ENCODE measurements at places on chromosomes 4 and X. TPM values are rescaled to one million over a fixed set of nuclear protein-coding genes. Genes with fewer than 3 reads are reported as not detected.

NPY5R gene
- not detected for total RNA-seq

DSPP gene
- not detected for total RNA-seq

ELF4 gene
- 14.7 TPM for total RNA-seq

BANK1 gene
- 1.5 TPM for total RNA-seq

RAI2 gene
- total RNA-seq: 47.4 TPM

GRCh38 chr4:53520116-53520515 lies 71.2 kb downstream of the LNX1 start:
- no peak for DNase-seq
- no peaks in the 10 kb centered on the region for H3K36me3 ChIP-seq
- H3K27ac ChIP-seq: no peak overlapping the region
- no peaks in the 10 kb centered on the region for H3K27me3 ChIP-seq
- H3K4me3 ChIP-seq: no peak overlapping the region

GRCh38 chr4:38145033-38145678 lies 185.0 kb downstream of the PTTG2 start:
- no peaks in the 10 kb centered on the region for H3K36me3 ChIP-seq
- no peak overlapping the region for H3K4me3 ChIP-seq
- H3K27me3 ChIP-seq: no peaks in the 10 kb centered on the region
- peaks cover 19% of the 10 kb centered on the region for H3K4me1 ChIP-seq

DNA sequence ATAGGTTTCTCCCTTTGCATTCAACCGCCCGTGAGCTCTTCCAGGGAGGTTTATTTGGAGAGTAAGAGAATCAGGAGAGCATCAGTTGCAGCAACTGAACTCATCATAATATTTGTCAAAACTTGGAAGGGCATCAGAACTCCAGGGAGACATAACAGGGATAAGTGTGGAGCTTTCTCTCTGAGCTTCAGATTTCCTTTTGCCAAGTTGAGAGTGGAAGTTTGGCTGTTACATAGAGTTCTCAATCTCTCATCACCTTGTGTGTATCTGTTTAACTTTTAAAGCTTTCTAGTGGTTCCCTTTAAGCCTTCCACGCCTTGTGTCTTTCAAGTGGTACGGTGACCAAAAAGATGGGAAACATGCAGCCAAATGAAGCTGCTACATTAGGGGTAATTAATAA lies 18.8 kb downstream of the BMP3 start:
- H3K27me3 ChIP-seq: no peaks in the 10 kb centered on the region
- DNase-seq: no peak
- no peaks in the 10 kb centered on the region for H3K4me1 ChIP-seq
- H3K36me3 ChIP-seq: no peaks in the 10 kb centered on the region
- H3K4me3 ChIP-seq: no peak overlapping the region

- peak overlapping the region; percentile 90 for H3K4me3 ChIP-seq
- H3K27ac ChIP-seq: peak overlapping the region; percentile 34
- peaks cover 25% of the 10 kb centered on the region for H3K4me1 ChIP-seq
Observed at GRCh38 chrX:1451661-1452515, 821 bp downstream of the ASMTL start.

DNA sequence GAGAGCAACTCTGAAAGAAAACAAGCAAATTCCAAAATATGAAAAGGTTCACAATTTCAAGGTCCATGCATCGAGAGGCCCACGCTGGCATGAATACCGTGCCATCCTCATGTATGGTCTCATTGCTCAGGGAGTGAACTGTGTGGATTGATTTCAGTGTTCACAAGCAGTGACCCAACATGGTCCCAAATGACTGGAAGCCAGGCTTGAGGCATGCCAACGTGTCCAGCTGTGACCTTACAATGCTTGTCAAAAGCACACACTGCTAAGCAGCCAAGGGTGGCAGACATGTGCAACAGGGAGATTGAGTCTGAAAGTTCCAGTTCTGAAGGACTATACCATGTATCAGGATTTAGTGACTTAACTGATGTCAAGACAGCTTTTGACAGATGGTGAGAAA lies 58.7 kb upstream of the CLDN24 start:
- no peak for DNase-seq
- no peak overlapping the region for H3K4me3 ChIP-seq
- no peaks in the 10 kb centered on the region for H3K4me1 ChIP-seq
- H3K27ac ChIP-seq: no peak overlapping the region

- no peaks in the 10 kb centered on the region for H3K27me3 ChIP-seq
- DNase-seq: no peak
- H3K36me3 ChIP-seq: no peaks in the 10 kb centered on the region
Observed at GRCh38 chr4:19842471-19842870, 409.2 kb upstream of the SLIT2 start.

- H3K4me3 ChIP-seq: no peak overlapping the region
- DNase-seq: no peak
- H3K27me3 ChIP-seq: no peaks in the 10 kb centered on the region
- H3K27ac ChIP-seq: no peak overlapping the region
- peaks cover 4% of the 10 kb centered on the region for H3K4me1 ChIP-seq
Observed at GRCh38 chr4:3771164-3771809, 5.1 kb downstream of the ADRA2C start.

DNA sequence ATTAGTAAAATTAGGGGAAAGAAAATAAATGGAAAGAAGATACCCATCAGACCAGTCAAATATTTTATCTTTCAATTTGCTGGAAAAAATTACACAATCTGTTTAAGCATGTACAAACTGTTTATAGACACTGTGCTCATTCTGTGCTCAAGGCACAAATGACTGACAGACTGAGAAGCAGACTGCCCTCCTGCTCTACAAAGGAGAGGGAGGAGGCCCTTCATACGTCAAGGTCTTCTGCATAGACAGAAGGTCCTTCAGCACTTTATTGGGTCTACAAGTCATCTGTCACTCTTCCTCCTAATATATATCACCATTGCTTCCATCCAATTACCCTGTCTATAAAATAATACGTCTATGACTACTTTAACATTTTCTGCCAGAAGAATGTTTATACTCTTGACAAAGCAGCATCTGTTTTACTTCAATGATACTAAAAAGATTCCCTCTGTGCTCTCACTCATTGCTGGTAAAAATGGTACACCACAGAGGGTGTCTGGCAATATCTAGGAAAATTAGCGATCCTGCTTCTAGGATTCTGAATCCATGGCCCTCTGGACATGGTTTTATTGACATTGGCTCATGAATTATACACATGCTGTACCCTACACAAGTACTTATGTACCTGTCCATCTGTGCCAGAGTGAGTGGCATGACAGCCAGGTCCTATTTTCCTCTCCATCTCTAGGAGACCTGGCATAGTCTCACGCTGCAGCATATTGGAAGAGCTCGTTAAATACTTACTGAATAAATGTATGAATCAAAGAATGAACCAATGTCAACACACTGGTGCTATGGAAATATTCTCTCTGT lies 11.3 kb downstream of the SLC10A6 start:
- H3K4me1 ChIP-seq: peaks cover 14% of the 10 kb centered on the region
- no peaks in the 10 kb centered on the region for H3K36me3 ChIP-seq
- H3K4me3 ChIP-seq: no peak overlapping the region
- peak overlapping the region; percentile 76 for H3K27ac ChIP-seq
- DNase-seq: no peak

- peaks cover 6% of the 10 kb centered on the region for H3K4me1 ChIP-seq
- H3K27ac ChIP-seq: no peak overlapping the region
- no peaks in the 10 kb centered on the region for H3K27me3 ChIP-seq
- no peaks in the 10 kb centered on the region for H3K36me3 ChIP-seq
- no peak overlapping the region for H3K4me3 ChIP-seq
Observed at GRCh38 chr4:138078751-138079520, 163.2 kb downstream of the SLC7A11 start.

DNA sequence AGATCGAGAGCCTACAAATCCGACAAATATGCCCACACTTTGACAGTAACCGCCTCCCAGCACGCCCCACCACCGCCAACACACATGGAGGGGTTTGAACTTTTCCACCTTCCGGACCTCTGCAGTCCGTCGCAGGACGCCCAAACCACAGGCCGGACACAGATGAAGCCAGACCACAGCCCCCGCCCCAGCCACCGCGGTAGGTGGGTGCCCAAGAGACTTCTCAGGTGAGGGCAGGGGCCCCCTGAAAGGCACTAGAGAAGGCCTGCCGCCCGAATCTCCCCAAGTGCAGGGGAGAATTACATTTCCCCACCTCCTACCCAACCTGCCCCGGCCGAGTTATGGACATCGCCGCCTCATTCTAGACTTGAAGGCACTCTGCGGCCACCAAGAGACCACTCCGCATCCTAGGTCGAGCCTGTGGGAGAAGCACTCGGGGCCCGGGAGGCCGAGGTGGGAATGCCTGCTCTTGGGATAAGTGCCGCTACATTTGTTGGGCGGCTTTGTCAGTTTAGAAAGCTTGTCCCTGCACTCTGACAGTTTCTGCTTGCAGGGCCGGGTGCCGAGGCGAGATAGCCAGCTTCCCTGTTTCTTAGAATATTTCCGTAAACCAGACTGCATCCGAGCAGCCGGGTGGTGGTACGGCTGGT lies 21.5 kb downstream of the HAND2 start:
- H3K36me3 ChIP-seq: no peaks in the 10 kb centered on the region
- H3K27me3 ChIP-seq: no peaks in the 10 kb centered on the region
- peak overlapping the region; percentile 62 for H3K27ac ChIP-seq
- peaks cover 29% of the 10 kb centered on the region for H3K4me1 ChIP-seq

- no peak overlapping the region for H3K27ac ChIP-seq
- no peaks in the 10 kb centered on the region for H3K4me1 ChIP-seq
- H3K36me3 ChIP-seq: no peaks in the 10 kb centered on the region
- DNase-seq: no peak
- no peaks in the 10 kb centered on the region for H3K27me3 ChIP-seq
Observed at GRCh38 chr4:74283614-74284013, 24.7 kb upstream of the EPGN start.

GRCh38 chrX:35682476-35682875 lies 115.7 kb upstream of the MAGEB16 start:
- H3K27me3 ChIP-seq: no peaks in the 10 kb centered on the region
- H3K4me3 ChIP-seq: no peak overlapping the region
- no peak overlapping the region for H3K27ac ChIP-seq
- H3K36me3 ChIP-seq: no peaks in the 10 kb centered on the region

Data from vagina (tissue), 2 donors.